Neural progenitor cell (in vitro differentiated cells): ENCODE measurements at places on chromosomes 16 and 17.
A peak's percentile ranks its signal among the peaks of the same experiment; 100 is the strongest.

- no peak for DNase-seq
- no peak overlapping the region for H3K27ac ChIP-seq
- no peaks in the 10 kb centered on the region for H3K27me3 ChIP-seq
- H3K36me3 ChIP-seq: no peaks in the 10 kb centered on the region
These were observed 118.2 kb upstream of the KCNJ18 start for GRCh38 chr17:21573961-21574610.

DNA sequence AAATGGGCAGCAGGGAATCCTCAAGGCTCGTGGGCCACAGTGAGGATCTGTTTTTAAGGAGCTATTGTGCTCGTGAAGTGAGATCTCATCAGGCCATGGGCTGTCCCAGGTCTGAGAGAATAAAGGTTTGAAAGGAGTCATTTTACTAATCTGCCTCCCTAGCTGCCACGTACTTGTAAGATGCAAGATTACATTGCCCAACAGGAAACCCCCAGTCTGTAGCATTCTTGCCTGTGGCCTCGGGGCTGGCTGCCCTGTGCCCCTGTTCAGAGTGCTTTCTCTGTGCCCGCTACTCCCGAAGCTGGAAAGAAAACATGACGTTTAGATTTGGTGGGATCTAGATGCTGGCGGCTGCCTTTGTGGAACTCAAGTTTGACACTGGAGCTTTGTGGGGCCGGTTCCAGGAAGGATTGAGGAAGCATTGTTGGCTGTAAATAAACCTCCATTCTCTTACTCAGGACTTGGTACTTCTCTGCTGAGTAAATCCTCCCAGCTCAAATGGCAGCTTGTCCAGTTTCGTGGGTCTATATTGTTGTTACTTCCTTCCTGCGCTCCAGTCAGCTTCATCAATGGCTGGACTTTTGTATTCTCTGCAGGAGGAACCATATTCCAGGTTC lies 21.2 kb downstream of the SAP30BP start:
- H3K36me3 ChIP-seq: no peaks in the 10 kb centered on the region
- DNase-seq: peak; percentile 59
- no peak overlapping the region for H3K4me3 ChIP-seq
- peaks cover 36% of the 10 kb centered on the region for H3K4me1 ChIP-seq
- no peaks in the 10 kb centered on the region for H3K27me3 ChIP-seq

DNA sequence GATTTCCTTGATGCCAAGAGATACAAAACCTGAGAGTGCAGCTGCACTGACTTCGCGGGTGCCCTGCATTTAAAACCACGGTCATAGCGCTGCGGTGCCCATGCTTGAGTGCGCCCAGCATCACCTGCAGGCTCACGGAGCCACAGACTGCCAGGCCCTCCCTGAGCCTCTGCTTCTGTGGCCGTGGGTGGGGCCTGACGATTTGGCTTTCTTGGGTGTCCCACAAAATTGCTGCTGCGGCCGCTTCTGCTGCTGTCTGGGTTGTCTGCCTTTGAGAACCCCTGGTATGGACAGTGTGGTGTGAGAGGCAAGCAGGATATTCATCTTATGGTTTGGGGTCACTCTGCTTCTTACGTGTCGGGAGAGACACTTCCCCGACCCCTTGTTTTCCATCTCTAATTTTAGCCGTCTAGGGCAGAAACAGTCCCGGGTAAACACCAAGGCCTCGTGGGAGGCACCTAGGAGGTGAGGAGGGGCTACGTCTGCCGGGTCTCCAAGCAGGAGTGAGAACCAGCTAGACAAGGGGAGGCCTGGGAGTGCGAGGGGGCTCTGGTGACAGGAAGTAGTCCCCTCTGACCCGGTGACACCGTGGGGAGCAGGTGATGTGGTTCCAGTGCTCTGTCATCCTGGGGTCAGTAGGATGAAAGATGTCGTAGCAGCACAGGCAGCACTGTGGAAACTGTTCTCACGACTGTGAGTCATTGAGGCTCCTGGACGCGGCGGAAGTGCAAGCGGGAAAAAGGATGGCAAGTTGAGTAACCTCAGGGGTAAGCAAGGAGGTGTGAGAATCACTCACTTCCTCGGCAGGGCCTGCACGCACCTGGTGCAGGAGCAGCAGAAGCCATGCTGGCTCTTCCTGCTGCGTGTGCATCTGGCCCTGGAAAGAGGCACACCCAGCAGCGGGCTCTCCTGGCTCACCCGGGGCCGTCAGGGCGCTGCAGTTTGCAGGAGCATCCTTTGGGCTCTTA lies 176.3 kb downstream of the RPTOR start:
- H3K27ac ChIP-seq: no peak overlapping the region
- no peak for DNase-seq
- H3K4me3 ChIP-seq: no peak overlapping the region
- peaks cover 17% of the 10 kb centered on the region for H3K4me1 ChIP-seq
- no peaks in the 10 kb centered on the region for H3K36me3 ChIP-seq
- no peaks in the 10 kb centered on the region for H3K27me3 ChIP-seq

GRCh38 chr17:4900231-4901107 lies 1.1 kb downstream of the C17orf107 start:
- no peak overlapping the region for H3K27ac ChIP-seq
- H3K36me3 ChIP-seq: no peaks in the 10 kb centered on the region
- DNase-seq: peak; percentile 70
